T-helper 2 cell treated with Interferon-gamma antibody and Interleukin-4, amounts not matched to agents 5 μg/mL and 100 μg/mL, for 36 hours (primary cell): ENCODE measurements at places on chromosomes 13 and 19.
A peak's percentile ranks its signal among the peaks of the same experiment; 100 is the strongest.

- no peaks in the 10 kb centered on the region for H3K27me3 ChIP-seq
- peaks cover 22% of the 10 kb centered on the region for H3K36me3 ChIP-seq
- H3K4me1 ChIP-seq = peaks cover 26% of the 10 kb centered on the region
Measured at GRCh38 chr19:47745010-47745901, at the start of gene NOP53. Gene NOP53, plus strand, starts transcription at chr19:47745546. Its CDS starts 14 bp downstream, at chr19:47745560.

DNA sequence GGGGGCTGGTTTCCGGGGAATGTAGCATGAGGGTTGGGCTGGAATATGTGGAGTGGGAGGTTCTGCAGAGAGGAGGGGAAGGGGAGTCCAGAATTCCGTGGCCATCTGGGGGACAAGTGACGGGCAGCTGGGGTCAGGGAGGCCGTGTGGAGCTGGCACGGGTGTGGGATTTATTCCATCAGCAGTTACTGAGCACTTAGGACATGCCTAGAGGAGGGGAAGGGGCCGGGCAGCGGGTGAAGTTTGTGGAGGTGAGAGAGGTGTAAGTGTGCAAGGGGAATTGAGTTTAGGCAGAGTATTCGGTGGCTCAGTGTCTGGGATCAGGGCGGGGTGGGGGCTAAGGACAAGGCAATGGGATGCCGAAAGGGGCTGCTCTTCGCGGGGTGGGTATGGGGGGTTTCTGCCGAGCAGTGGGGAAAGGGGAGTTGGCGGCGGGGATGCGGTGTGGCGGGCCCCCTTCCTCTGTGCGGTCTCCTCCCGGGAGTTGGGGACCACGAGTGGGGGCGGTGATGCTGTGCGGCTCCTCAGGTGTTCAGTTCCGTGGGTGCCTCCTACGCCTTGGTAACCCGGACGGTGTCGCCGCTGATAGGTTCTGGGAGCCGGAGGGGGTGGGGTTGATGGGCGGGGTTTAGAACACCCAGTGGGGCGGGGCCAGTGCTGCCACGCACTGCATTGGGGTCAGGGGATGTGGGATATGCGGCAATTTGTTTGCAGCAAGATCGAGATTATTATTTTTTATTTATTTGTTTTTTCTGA lies 5.4 kb downstream of the CCDC61 start:
- peaks cover 28% of the 10 kb centered on the region for H3K4me1 ChIP-seq
- DNase-seq = peak; percentile 47
- H3K36me3 ChIP-seq = peaks cover 14% of the 10 kb centered on the region

DNA sequence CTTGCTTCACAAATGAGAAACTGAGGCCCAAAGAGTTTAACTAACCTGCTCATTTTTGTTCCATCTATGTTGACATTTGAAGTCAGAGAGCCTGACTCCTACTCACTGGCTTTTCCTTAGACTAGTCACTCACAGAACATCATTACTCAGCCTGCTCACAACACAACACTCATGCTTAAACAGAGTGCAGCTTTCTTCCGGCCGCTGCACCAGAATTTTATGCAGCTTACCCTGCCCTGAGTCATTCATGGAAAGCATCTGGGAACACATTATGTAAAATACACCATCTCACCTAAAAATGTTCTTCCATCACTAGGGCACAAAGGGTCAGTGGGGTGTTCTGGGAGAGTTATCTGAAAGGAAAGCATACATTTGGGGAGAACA lies 303.4 kb downstream of the SPRY2 start:
- no peaks in the 10 kb centered on the region for H3K4me1 ChIP-seq
- H3K27ac ChIP-seq = no peak overlapping the region
- no peak overlapping the region for H3K4me3 ChIP-seq

- peaks cover 3% of the 10 kb centered on the region for H3K4me1 ChIP-seq
- no peak for DNase-seq
- H3K36me3 ChIP-seq = no peaks in the 10 kb centered on the region
- H3K27ac ChIP-seq = no peak overlapping the region
- H3K4me3 ChIP-seq = no peak overlapping the region
- peaks cover 7% of the 10 kb centered on the region for H3K27me3 ChIP-seq
Measured at GRCh38 chr19:45659096-45659729, 8.8 kb upstream of the GIPR start.

DNA sequence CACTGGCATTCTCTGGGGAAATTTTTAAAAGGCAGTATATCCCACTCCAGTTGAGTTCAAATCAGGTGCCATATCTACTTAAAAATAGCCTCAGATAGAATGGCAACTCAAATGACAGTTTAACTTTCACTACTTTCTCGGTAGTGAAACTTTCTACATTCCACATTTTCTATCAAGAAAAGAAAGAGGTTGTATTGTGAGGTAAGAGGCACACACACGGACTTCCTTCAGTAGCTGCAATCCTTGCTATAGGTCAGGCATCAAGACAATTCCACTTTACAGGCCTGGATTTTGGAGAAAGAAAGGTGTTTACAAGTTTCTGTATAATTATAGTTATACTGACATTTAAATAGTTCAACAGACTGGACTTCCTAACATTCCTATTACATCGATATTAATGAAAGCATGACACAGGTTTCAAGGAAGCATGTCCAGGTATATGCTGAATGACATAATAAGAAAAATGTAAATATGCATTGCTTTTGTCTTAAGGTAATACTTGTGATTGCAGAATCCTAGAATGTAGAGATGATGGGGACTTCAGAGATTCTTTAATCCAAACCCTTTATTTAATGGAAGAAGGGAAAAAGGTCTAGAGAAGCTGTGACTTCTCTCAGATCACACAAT lies 5.2 kb downstream of the STARD13 start:
- H3K4me1 ChIP-seq = peaks cover 3% of the 10 kb centered on the region
- H3K27me3 ChIP-seq = peaks cover 24% of the 10 kb centered on the region
- no peak overlapping the region for H3K4me3 ChIP-seq
- no peak for DNase-seq
- no peaks in the 10 kb centered on the region for H3K36me3 ChIP-seq

GRCh38 chr19:11091703-11092153 lies 2.5 kb downstream of the LDLR start:
- peak overlapping the region; percentile 99 for H3K27ac ChIP-seq
- H3K4me1 ChIP-seq = peaks cover 47% of the 10 kb centered on the region
- DNase-seq = peak; percentile 56

GRCh38 chr13:41413872-41414271 lies 43.5 kb upstream of the RGCC start:
- H3K27me3 ChIP-seq = peaks cover 3% of the 10 kb centered on the region
- no peaks in the 10 kb centered on the region for H3K36me3 ChIP-seq
- no peak overlapping the region for H3K27ac ChIP-seq
- peaks cover 2% of the 10 kb centered on the region for H3K4me1 ChIP-seq

- DNase-seq = no peak
- peaks cover 34% of the 10 kb centered on the region for H3K36me3 ChIP-seq
- no peak overlapping the region for H3K27ac ChIP-seq
- H3K4me3 ChIP-seq = no peak overlapping the region
- H3K4me1 ChIP-seq = no peaks in the 10 kb centered on the region
- H3K27me3 ChIP-seq = no peaks in the 10 kb centered on the region
Measured at GRCh38 chr19:58128041-58128685, 22.4 kb downstream of the ZNF329 start.

DNA sequence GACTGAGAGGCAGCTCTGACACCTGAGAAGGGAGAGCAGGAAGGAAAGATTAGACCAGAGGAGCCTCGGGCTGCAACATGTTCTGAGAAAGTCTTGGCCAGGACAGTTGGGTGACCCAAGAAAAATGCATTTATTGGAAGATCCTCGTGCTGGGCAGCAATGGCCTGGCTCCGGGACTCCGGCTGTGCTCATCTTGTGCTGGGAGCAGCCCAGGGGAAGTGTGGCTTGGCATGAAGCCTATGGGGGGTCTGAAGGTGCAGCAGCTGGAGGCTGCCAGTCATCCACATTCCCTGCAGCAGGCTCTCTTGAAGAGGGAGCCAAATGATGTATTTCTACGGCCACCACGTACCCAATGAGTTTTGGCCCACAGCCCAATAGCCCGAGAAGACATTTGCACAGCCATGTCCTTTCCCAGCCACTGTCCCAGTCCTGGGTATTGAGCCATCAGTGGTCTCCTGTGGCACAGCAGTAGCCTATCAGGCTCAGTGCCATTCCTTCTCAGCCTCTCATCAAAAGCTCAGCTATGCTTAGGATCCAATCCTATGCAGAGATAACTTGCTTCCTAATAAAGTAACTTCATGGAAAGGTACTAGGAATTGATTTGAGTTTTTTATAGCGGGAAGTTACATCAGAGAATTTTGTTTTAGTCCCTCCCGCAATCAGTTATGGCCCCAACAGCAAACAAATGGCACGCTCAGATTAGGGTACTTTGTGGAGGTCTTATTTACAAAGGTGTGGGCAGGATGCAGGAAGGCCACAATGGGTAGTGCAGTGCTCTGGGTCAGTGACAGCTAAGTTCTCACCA lies 76.0 kb upstream of the MEDAG start:
- H3K4me3 ChIP-seq = no peak overlapping the region
- peaks cover 3% of the 10 kb centered on the region for H3K27me3 ChIP-seq
- no peak for DNase-seq

DNA sequence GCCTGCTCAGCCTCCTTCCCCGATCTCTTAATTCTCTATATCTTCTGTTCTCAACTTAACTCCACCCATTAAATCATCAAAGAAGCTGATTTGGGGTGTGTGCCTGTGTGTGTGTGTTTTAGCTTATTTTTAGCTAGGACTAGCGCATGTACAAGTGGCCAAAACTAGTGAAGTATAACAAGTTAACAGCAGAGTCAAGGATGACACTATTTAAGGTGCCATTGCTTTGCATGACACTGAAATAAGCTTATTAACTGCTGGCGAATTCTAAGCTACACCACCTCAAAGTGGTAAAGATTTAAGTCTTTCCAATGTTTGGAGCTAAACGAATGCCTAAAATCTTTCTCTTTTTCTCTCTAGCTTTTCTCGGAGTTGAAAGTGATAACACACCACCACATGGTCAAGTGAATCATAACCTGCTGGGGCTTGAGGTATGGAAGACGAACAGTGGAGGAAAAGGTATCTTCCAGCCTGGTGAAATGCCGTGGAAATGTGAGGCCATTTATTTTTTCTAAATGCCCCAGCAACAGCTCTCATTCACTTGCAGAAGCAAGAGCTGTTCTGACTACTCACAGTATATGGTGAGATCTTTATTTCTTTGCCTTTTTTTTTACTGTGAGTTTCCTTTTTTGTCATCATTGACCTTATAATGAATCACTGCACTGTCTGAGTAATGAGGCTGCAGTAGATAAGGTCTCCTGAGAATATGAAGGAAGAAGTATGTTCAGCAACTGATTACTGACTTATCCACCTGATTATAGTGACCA lies 570.3 kb downstream of the PCDH9 start:
- H3K36me3 ChIP-seq = no peaks in the 10 kb centered on the region
- no peak for DNase-seq
- no peak overlapping the region for H3K4me3 ChIP-seq
- no peaks in the 10 kb centered on the region for H3K27me3 ChIP-seq
- no peaks in the 10 kb centered on the region for H3K4me1 ChIP-seq
- no peak overlapping the region for H3K27ac ChIP-seq

GRCh38 chr19:33497131-33497777 lies 24.3 kb downstream of the PEPD start:
- no peak overlapping the region for H3K27ac ChIP-seq
- H3K36me3 ChIP-seq = no peaks in the 10 kb centered on the region
- no peak overlapping the region for H3K4me3 ChIP-seq
- no peaks in the 10 kb centered on the region for H3K27me3 ChIP-seq
- no peaks in the 10 kb centered on the region for H3K4me1 ChIP-seq
- DNase-seq = no peak

GRCh38 chr13:38933786-38934185 lies 56.8 kb downstream of the STOML3 start:
- DNase-seq = no peak
- H3K4me1 ChIP-seq = no peaks in the 10 kb centered on the region
- H3K27me3 ChIP-seq = no peaks in the 10 kb centered on the region
- no peak overlapping the region for H3K4me3 ChIP-seq
- H3K36me3 ChIP-seq = no peaks in the 10 kb centered on the region
- no peak overlapping the region for H3K27ac ChIP-seq

DNA sequence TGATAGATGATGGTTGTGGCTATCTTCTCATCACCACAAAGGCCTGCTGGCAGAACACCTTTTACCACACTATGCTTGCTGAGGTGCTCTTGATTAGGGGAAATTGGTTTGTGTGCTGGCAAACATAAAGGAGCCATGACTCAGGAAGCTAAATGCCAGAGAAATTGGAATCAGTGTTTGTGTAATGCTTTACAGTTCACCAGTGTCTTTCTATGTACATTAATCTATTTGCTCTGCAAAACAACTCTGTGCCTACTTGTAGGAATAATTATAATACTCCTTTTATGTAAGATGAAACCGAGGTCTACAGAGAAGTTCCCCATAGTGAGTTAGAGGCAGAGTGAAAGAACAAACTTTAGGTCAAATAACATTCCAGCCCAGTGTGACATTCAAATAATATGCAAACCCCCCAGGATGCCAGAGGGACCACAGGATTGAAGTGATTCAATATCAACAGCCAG lies 390.5 kb upstream of the HTR2A start:
- H3K4me3 ChIP-seq = no peak overlapping the region
- H3K27ac ChIP-seq = no peak overlapping the region
- no peaks in the 10 kb centered on the region for H3K36me3 ChIP-seq
- H3K4me1 ChIP-seq = no peaks in the 10 kb centered on the region
- no peaks in the 10 kb centered on the region for H3K27me3 ChIP-seq

DNA sequence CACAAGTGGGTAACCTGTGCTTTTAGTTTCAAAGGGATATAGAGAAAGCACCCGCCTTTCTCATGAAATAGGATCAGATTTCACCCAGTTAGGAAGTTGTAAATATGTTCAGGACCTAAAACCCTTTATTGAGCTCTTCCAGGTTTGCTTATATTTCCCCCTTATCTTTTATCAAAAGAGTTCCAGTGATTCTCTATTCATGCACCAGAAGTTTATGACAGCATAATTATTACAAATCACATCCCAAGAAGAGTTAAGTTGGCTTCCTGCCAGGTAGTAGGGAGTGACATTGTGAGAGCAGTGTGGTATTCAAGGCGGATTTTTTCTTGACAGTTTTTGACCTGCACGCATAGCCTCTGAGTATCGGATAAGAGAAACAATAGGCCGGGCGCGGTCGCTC lies 190.3 kb downstream of the STK24 start:
- no peaks in the 10 kb centered on the region for H3K36me3 ChIP-seq
- H3K4me1 ChIP-seq = no peaks in the 10 kb centered on the region
- no peak overlapping the region for H3K4me3 ChIP-seq
- peaks cover 13% of the 10 kb centered on the region for H3K27me3 ChIP-seq
- no peak overlapping the region for H3K27ac ChIP-seq
